ENCODE measurements at places on chromosomes 1 and 21.

DNA sequence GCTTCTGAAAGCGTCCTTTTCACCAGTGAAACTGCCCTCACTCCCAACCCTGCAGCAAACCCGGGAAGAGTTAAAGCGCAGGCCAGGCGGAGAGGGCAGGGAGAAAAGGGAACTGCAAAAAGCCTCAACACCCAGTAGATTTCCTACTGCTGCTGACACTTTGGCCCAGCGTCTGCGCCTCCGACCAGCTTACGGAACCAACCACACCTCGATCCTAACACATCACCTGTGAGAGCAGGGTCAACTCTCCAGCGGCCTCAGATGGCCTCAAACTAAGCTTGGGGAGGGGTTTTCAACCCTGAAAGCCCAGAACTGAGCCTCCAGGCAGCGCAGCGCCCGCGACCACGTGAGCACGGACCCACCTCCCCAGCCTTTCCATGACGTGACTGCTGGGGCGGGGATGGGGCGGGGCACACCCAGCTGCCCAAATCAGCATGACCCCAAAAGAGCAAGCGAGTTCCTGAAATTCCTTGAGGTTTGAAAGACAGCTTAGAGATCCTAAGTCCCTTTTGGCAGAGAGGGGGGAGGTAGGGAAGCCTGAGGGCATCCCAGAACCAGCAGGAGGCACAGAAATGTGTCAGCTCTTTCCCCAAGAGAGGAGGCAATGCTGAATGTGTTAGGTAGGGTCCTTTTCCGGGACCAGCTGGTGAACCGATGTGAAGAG lies 59.1 kb downstream of the ITPKB start:
- DNase-seq: peak; percentile 71

DNA sequence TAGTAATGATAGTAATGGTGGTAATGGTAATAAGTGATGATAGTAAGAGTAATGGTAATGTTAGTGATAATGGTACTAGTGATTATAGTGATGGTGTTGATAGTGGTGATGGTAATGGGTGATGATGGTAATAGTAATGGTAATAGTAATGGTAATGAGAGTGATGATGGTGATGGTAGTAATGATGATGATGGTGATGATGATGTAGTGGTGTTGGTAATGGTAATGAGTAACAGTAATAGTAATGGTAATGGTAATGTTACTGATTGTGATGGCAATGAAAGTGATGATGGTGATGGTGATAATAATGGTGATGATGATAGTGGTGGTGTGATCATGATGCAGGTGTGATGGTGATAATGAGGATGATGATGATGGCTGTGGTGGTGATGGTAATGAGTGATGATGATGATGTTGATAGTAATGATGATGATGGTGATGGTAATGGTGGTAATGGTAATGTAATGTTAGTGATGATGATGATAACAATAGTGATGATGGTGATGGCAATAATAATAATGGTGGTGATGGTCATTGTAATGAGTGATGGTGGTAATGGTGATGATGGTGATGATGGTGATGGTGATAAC lies 235.0 kb downstream of the MATN1 start:
- no peak for DNase-seq

- DNase-seq: no peak
Measured at GRCh38 chr1:167789501-167789900, 67.7 kb downstream of the MPZL1 start.

- DNase-seq: peak; percentile 21
Measured at GRCh38 chr1:37602750-37603694, 7.3 kb upstream of the GNL2 start.

DNA sequence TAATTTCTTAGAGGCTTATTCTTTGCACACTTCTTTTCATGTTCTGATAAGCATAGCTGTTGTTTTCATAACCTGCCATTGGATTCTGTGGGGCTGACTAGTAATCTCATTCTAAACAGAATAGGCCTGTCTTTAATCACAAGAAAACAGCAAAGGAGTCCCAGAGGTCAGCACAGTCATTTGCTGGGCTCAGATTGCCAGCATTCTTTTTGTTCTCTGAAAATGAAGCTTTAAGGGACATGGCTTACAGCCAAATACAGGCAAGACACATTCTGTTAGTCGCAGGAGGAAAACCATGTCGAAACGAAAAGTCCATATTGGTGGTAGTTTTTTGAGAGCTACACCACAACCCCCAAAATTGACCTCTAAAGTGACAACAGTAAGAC lies 75.0 kb downstream of the MRPS6 start:
- peak; percentile 12 for DNase-seq

DNA sequence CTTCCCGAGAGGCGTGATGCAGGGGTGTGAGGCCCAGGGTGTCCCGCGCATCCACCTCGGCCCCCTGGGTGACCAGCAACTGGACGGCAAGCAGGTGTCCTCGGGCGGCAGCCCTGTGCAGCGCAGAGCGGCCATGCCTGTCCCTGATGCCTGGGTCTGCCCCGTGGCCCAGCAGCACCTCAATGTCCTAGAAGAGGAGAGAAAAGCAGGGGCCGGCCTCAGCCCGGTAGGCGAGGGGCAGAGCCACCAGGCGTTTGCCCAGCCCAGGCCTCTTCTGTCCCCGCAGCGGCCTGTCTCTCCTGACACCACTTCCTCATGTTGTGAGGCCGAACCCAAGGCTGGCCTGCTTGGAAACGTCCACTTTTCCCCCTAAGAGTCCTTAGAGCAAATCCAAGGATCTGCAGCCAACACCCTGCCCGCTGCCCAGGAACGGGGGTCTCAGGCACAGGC lies 1.7 kb downstream of the ANKRD65 start:
- DNase-seq: no peak

- peak; percentile 77 for DNase-seq
Measured at GRCh38 chr1:53654216-53655210, 84.5 kb downstream of the GLIS1 start.

DNA sequence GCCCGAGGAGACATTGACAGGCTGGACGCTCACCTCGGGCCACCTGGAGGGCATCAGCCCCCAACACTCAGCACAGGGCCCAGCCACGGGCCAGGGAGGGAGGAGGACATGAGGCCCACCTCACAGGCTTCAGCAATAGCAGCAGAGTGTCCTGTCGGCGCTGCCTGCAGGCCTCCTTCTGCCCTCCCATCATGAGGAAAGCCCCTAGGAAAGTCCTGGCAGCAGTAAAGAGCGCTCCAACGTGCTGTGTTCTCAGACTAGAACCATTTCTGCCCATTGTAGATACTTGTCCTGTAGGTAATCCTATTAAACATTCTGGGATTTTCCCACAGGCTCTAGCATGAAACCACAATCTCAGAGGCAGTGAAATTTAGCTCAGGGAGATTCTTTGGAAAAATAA lies 62.0 kb upstream of the GALNT2 start:
- DNase-seq: no peak

DNA sequence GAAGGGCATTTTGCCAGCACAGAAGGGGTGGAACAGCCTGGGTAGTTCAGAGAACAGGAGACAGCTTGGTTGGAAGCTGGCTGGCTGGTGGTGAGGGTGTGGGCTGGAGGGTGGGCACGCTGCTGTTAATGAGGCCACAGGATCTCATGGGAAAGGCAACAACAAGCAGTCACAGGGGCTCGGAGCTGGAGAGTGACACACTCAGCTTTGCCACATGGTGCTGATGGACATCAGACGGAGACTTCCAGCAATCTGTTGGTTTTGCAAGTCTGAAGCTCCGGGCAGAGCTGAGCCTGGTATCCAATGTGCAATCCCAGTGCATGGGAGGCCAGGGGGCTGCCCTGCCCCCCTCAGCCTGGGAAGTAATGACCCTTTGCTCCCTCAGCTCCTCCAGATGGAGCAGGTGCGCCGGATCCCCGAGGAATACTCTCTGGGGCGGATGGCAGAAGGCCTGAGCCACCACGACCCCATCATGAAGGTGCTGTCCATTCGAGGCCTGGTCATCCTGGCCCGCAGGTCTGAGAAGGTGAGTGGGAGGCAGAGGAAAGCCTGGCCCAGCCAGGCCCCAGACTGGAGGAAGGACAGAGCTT lies 15.6 kb upstream of the TTC4 start:
- no peak for DNase-seq

- DNase-seq: no peak
Measured at GRCh38 chr1:40786171-40786994, 2.8 kb downstream of the KCNQ4 start.

GRCh38 chr1:51719146-51719545 lies 102.3 kb downstream of the OSBPL9 start:
- no peak for DNase-seq

GRCh38 chr1:230860617-230861384 lies 7.5 kb downstream of the C1orf198 start:
- no peak for DNase-seq

DNA sequence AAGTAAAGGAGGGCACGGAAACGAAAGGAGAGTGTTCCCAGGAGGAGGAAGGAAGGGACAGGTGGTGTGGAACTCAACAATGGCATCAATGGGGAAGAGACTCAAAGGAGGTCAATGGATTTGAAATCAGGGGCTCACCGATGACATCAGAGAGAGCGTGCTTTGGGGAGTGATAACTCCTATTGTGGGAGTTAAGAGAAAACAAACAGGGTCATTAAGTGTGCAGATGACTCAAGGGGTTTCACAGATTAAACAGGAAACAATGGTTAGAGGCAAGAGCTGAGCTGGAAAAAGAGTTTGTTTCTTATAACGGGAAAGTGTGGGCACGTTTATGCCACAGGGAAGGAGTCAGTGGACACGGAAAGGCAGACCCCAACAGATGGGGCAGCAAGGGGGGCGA lies 629.1 kb downstream of the SMYD3 start:
- DNase-seq: no peak

DNA sequence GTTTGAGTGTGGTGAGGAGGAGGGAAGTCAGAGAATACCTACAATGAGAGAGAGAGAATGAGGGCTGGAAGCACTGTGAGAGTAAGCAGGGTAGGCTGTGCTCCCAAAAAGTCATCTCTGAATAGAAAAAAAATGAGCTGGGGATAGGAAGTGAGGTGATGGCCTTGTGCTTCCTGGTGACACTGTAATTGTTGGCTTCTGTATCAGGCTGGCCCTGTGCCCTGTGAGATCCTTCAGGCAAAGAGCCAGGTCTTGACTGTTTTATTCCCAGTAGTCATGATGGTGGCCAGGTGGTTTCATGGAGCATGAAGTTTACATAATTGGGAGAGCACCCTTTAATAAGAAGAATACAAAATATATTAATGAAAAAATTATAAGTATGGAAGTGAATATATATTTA lies 20.4 kb upstream of the SPATA6 start:
- no peak for DNase-seq

DNA sequence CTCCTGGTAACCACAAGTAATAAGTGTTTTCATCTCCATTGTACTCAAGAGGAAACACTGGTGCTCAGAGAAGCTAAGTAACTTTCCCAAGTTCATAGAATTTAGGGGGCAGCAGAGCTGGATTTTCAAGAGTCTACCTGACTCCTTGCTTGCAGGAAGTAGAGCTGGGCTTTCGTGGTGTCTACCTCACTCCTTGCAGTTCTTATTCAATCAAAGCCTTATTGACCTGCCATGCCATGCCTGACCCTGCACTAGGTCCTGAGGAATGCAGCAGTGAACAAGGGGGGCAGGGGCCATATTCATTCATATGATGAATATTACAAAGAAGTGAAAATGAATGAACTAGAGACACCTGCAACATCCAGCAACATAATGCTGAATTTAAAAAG lies 93.3 kb downstream of the GLIS1 start:
- DNase-seq: no peak

DNA sequence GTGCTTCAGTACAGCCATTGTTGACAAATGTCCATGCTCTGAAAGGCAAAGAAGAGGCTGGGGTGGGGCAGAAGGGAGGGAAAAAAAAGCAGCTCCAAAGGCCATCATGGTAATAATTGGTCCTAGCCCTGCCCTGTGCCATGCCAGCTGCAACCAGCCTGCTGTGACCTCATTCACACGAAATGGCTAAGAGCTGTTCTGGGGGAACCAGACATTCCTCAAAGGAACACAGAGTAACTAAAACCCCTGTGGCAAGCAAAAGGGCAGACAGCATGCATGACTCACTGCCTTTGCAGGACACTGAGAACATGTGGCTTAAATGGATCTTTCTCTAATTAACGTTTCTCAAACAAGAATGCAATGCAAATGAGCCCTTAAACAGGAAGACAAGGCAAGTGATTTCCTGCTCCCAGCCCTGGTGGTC lies 42.3 kb downstream of the STYXL2 start:
- DNase-seq: peak; percentile 90

- no peak for DNase-seq
Measured at GRCh38 chr1:45998020-45998617, 134.3 kb downstream of the PIK3R3 start.

DNA sequence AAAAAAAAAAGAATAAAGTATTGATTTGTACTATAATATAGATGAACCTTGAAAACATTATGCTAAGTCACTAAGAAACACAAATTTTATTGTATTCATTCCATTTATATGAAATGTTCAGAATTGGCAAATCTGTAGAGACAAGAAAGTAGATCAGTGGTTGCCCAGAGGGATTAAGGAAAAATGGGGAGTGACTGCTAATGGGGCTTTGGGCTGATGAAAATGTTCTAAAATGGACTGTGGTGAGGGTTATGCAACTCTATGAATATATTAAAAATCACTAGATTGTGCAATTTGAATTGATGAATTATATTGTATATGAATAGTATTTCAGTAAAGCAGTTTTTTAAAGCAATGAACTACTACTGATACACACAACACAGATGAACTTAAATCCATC lies 10.0 kb downstream of the GDAP2 start:
- DNase-seq: no peak

- no peak for DNase-seq
Measured at GRCh38 chr1:203447151-203447550, 28.5 kb upstream of the PRELP start.

DNA sequence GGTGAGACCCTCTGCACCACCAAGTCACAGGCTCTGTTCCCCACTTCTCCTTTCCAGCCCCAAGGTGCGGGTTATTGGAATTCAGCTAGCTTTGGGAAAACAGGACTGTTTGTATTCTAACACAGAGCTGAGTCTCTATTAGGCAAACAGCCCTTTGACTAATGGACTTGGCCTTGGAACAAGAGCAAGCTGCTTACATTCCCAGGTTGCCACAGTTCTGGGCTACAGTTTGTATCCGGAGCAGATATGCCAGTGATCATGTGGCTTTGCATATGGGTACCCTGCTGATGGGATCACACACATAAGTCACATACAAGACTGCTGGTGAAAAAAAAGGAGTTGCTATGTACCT lies 110.5 kb upstream of the COA6 start:
- DNase-seq: peak; percentile 24

DNA sequence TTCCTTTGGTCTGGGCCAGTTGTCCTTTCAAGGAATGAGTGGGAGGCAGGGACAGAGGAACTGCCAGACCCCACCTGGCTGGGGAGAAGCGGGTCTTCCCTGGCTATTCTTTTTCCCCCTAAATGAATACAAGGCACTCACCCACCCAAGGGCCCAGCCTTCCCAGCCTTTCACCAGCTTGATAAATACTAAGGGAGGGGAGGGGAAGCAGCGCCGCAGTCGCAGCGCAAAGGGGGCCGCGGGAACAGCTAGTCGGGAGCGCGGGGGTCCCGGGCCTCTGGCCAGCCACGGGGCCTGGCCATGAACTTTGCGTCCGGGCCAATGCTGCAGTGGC lies 91.3 kb upstream of the VAMP3 start:
- DNase-seq: no peak

DNA sequence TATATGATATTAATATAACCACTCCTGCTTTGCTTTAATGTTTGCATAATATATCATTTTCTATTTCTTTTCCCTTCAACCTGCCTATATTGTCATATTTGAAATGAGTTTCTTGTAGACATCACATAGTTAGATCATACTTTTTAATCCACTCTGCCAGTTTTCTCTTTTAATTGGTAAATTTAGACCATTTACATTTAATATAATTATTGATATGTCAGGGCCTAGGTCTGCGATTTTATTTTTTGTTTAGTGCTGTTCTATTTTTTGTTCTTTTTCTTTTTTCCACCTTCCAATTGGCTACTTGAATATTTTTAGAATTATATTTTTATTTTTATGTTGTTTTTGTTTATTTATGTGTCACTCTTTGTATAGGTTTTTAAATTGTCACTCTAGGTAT lies 213.3 kb downstream of the C1orf94 start:
- DNase-seq: no peak

Measured in astrocyte of the spinal cord (primary cell).